ENCODE measurements at places on chromosomes 7 and 10.

- DNase-seq: no peak
Measured at GRCh38 chr7:112182749-112183148, 23.4 kb downstream of the DOCK4 start.

GRCh38 chr10:60480865-60481563, 91.3 kb upstream of the ANK3 start:
- DNase-seq: peak; percentile 85

- no peak for DNase-seq
Measured at GRCh38 chr10:105104297-105104696, 463.2 kb downstream of the SORCS3 start.

DNA sequence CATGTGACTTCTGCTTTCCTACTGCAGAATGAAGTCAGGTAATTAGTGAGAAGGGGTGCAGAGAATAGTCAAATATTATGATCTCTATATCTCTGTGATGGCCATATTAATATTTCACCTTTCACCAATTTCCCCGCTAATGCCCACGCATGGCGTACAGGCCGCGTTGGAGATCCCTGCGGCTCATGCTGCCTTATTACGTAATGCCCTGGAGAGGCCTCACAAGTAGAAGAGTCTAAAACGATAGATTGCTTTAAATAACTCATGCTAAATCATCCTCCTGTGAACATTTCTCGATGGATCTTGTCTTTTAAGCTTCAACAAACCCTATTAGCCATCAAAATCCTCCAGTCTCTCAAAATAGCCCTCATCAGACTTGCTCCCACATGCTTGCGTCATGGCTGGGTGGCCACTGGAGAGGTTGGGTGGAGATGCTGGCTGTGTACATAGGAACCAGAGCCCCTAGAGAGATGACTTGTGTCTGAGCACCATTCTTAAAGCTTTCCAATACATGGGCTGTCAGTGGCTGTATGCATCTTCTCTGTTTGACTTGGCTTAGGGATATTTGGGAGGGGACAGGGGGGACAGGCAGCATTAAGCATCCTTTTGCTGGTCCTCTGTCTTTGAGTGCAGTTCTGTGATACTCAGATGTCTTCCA, 79.5 kb upstream of the INSYN2A start:
- DNase-seq: no peak

DNA sequence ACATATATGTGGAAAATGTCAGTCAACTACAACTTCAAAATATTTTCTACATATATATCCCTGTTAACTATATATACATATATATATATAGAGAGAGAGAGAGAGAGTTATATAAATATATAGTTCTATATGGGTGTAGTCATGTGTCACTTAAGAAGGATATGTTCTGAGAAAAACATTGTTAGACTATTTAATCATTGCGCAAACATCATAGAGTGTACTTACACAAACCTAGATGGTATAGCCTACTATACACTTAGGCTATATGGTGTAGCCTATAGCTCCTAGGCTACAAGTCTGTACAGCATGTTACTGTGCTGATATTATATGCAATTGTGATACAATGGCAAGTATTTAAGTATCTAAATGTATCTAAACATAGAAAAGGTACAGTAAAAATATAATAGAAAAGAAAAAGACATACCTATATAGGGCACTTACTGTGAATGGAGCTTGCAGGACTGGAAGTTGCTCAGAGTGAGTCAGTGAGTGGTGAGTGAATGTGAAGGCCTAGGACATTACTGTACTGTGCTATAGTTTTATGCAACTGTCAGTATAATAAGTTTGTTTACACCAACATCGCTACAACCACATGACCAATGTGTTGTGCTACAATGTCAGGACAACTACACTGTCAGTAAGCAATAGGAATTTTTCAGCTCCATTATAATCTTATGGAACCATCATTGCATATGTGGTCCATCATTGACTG, 18.0 kb upstream of the FGL2 start:
- DNase-seq: no peak

- no peak for DNase-seq
Measured at GRCh38 chr10:35838054-35838453, 196.0 kb upstream of the FZD8 start.

DNA sequence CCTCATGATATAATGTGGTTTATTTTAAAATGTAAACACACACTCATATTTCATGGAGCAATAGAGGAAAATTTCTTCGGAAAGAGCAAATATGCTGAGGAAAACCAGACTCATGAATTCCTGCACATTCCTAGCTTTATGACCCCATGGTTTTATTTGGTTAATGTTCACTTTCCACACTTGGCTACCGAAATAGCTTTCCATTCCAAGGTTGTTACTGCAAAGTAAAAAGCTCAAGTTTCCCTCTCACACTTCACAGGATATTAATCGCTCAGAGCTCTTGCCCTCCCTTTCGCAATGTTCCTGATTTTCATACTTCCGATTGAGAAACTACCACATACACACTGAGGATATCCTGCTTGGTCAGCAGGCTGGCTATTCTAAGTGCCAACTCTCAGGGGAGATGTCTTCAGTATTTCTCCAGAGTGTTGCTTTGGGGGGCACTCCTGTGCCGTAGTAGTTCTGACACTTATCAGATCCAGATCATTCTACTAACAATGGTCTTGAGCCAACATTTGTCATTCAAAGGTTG, 77.5 kb upstream of the STEAP1B start:
- DNase-seq: peak; percentile 94

GRCh38 chr7:101411508-101411874, 48.8 kb downstream of the COL26A1 start:
- no peak for DNase-seq

GRCh38 chr10:100723770-100724530, 21.4 kb upstream of the PAX2 start:
- DNase-seq: no peak

- peak; percentile 77 for DNase-seq
Measured at GRCh38 chr10:63521416-63522276, 445 bp downstream of the REEP3 start.

- no peak for DNase-seq
Measured at GRCh38 chr10:23195846-23196600, 3.9 kb downstream of the PTF1A start.

DNA sequence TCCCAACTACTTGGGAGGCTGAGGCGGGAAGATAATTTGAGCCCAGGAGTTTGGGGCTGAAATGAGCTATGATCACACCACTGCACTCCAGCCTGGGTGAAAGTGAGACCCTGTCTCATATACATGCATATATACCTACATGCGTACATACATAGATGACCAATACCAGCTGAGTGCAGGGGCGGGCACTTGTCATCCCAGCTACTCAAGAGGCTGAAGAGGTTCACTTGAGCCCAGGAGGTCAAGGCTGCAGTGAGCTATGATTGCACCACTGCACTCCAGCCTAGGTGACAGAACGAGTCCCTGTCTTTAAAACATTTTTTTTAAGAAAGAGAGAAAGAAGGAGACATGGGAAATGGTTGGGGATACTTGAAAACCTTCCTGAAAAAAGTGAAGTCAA, 17.4 kb upstream of the PROSER2 start:
- no peak for DNase-seq

DNA sequence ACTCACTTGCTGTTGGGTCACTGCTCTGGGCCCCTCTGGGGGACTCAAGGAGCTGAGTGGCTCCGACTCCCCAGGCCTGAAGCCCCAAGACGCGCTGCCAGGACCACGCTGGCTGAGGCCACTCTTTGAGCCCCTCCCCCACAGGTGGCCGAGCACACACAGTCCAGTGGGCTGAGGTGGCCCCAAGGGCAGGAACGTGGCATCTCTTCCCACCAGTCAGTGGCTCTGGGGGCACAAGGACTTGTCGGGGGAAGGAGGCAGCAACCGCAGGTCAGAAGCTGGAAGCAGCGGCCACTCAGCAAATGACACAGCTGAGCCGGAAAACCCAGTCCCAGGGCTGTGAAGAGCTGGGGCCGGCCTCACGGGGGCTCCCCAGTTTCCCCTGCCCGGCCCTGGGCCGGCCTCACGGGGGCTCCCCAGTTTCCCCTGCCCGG, 24.1 kb downstream of the GRIFIN start:
- DNase-seq: no peak

GRCh38 chr10:73802276-73802991, 9.0 kb downstream of the NDST2 start:
- no peak for DNase-seq

- DNase-seq: peak; percentile 53
Measured at GRCh38 chr7:134850066-134850465, 70.6 kb downstream of the CALD1 start.

DNA sequence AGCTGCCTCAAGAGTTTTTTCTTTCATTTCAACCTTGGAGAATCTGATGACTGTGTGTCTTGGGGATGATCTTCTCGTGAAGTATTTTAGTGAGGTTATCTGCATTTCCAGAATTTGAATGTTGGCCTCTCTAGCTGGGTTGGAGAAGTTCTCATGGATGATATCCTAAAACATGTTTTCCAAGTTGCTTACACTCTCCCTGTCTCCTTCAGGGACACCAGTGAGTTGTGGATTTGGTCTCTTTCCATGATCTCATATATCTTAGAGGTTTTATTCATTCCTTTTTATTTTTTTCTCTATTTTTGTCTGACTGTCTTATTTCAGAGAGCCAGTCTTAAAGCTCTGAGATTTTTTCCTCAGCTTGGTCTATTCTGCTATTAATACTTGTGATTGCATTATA, 282.3 kb upstream of the CSTF2T start:
- DNase-seq: no peak

DNA sequence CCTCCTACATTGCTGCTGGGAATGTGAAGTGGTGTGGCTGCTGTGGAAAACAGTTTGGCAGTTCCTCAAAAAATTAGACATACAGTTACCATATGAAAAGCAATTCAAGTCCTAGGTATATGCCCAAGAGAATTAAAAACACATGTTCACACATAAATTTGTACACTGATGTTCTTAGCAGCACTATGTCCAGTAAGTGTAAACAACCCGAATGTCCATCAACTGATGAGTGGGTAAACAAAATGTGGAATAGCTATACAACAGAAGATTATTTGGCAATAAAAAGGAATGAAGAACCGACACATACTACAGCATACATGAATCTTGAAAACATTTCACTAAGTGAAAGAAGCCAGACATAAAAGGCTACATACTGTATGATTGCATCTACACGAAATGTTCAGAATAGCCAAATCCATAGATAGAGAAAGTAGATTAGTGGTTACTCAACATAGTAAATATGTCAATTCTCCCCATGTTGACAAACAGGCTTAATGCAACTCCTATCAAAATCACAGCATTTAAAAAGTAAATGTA, 17.2 kb downstream of the CEP41 start:
- no peak for DNase-seq

DNA sequence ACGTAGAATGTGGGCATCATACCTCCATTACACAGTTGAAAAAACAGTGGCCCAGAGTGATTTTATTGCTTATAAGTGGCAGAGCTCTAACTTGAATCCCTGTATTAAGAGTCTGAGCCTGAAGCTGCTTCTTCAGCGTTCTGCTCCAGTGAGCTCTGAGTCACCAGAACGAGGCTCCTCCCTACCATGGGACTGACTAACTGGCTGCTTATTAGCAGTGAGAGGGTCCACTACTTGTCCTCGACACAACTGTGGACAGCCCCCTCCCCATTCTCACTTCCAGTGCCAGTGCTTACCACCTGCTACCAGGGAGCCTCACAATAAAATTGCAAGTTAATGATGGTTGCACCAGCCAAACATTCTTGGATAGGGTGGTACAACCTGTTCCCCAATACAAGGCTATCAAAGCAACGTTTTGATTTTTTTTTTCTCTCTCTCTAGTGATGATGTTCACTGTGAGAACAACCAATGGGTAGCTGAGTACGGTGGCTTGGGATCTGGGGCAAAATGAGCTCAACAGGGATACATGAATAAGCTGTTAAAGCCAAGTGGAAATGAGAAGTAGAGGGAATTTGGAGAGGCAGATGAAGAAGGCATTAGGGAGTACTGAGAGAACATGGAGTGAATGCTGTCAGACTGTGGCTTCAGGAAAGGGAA, 2.7 kb upstream of the NRG3 start:
- DNase-seq: no peak

- DNase-seq: no peak
Measured at GRCh38 chr10:14757394-14757793, 17.3 kb downstream of the FAM107B start.

DNA sequence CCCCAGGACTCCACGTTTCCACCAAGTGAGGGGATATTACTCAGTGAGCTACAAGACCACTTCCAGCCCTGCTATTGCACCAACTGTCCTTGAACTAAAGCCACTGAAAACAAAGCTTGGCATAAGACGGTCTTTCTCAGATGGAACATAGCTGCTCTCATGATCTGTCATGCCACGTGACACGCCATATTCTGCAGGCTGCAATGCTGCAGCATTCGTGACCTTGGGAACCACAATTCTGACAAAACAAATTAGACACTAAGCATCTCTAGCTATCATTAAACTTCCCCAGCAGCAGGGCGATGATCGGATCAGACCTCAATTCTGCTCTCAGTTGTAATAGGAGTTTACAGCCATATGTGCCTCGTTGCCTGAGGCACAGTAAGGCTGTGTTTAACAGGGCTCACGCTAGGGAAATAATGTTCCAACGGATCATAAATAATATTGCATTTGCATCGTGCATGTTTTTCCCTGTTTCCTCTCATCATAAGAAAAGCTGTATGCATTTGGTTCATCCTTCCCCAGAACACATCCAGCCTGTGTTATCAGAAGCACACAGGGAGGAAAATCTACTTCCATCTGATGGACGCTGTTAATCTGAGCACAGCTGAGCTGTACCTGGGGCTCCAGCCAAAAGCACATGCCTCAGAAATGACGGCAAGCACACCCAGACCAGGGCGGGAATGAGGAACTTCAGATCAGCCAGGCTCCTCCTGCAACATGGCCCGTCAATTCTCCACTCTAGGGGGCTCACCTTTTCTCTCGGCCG, 38.6 kb upstream of the CNPY1 start:
- DNase-seq: no peak

GRCh38 chr7:48046458-48046857, 11.1 kb downstream of the C7orf57 start:
- DNase-seq: no peak

- DNase-seq: no peak
Measured at GRCh38 chr7:15213093-15213492, 310.5 kb upstream of the DGKB start.

DNA sequence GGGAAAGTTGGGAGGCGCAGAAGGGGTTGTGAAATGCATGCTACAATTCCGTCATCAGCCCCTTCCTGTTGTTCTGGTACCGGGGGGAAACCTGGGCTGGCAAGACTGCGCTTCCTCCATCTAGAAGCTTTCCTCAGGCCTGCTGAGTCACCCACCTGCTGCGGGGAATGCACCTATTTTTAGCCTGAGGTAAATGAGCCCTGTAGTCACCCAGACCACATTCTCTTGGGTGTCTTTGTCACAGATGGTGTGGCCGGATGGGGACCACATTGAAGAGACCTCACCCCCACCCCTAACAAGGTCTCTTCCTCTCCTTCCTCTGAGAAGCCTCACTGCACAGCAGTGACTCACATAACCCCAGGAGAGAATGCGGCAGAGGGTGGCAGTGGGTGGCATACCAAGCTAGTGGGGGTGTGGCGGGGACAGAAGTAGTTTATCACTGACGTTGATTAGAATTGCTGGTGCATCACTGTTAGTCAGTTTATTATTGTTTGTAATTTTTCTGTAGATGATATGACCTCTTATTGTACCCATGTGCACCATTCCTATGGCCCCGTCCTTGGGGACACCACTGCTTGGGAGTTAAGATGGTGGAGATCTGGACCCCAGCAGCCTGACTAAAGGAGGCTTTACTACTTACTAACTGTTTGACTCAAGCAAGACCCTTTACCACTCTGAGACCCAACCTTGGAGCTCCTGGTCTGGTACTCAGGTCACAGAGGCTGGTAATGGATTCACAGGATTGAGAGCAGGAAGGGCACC, 83.0 kb upstream of the DUSP5 start:
- DNase-seq: no peak

- DNase-seq: no peak
Measured at GRCh38 chr7:138369797-138370196, 90.3 kb upstream of the TRIM24 start.
